MG63 (cell line): ENCODE measurements at places on chromosomes 7 and 10. TPM values are rescaled to one million over a fixed set of nuclear protein-coding genes. Genes with fewer than 3 reads are reported as not detected.

DNA sequence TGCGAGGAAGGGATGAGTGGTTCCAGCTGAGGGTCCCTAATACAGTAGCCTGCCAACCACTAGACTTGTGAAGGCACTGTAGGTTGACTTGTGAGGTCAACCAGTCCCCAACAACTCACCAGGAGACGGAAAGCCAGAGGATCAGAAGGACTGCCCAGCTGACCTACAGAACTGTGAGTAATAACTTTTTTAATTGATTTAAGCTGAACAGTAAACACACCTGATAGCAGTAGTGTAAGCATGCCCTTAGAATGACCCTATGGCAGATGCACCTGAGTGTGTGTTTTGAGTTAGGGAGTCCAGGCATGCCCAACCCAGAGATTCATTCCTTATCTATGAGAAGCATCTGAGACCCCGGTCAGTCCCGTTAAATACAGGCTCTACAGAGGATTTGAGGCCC, 14.1 kb downstream of the PRLHR start:
- no peak for DNase-seq

DNA sequence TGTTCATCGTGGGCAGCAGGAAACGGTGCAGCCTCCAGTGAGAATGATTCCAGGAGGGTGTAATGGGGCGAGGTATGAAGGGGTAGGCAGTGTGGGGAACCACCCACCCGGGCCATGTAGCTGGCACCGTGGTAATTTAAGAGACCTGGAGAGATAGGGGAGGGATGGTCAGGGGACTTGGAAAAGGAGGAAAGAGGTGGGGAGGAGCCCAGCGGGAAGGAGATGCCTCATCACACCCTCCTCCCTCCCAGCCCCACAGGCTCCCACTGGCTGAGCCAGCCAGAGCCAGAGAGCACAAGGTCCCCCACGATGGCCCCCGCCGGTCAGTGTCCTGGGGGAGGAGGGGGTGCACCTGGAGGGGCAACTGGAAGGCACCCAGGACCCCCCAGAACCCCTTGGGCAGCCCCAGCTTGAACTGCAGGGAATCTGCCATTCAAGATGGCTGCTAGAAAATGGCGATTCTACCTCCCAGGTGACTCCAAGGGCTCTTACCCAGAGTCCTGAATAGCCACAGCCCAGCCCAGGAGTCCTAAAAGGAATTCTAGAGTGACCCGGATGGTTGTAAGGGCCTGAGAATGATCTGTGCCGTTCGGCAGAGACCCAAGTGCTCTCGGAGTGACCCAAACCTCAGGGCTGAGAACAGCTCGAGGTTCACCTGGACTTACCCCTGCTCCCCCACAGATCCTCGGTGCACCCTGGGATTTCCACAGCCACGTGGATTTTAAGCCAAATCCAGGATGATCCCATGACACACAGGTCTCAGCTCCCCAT, 28.8 kb downstream of the CALML3 start:
- no peak for DNase-seq

GRCh38 chr10:114042895-114043531, 653 bp upstream of the ADRB1 start:
- peak; percentile 13 for DNase-seq

DNA sequence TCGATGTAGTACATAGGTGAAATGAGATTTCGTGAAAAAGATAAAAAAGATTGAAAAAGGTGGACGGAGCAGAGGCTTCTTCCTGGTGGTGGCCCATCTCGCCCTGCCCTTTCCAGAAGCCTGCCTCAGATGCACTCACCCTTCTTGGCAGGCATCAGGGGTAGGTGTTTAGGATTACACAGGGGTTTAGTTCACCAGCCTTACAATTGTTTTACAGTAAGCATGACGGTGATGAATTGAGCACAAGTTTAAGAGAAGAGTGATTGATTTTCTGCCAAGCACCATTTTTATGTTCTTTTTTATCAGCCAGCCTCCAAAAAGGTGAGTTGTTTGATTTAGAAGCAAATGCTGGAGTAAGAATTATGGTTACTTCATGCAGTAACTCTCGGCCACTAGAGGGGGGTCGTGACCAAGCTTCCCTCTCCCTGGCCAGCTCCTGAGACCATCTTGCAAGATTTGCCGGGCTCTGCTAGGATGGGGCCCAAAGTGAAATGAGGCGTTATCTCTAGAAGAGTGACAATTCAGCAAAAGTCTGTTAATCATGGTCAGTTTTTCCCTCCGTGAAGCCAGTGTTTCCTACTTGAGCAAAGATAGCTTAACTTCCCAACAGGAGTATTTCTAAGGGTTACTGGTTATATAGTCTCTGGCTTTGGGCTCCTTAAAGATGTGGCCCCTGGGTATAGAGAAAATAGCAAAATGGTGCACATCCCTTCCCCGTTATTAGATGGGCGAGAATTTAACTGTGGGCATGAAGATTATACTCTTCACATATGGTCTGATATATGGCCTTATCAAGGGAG, 228.8 kb downstream of the BMPER start:
- DNase-seq, result peak; percentile 58

DNA sequence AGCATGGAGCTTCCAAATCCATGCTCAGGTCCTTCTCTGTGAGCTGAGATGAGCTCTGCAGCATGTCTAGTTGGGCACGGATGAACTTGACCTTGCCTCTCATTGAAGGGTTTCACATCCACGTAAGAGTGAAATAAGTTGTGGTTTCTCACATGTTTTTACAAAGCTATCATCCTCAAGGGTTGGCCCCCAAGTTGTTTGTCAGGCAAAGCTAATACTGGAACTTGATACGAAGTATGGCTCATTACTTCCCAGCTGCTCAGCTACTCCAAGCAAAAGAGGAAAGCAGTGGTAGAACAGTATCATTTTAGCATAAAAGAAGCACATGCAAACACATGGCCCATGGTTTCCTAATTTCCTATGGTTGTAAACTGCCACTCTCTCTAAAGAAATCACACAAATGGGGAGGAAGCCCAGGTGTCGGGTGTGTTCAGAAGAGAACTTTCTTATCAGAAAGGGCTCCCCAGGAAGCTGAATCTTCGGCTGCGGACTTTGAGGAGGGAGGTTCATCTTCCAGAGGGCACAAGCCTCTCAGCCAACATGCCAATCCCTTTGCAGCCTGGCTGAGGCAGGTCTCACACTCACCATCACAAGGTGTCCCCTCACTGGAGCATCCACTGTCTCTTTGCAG, 45.3 kb downstream of the PDLIM1 start:
- DNase-seq, result no peak

GRCh38 chr7:138556771-138557484, 96.9 kb downstream of the TRIM24 start:
- no peak for DNase-seq

- no peak for DNase-seq
Observed at GRCh38 chr7:21364801-21365271, 63.0 kb upstream of the SP4 start.

- DNase-seq, result peak; percentile 13
Observed at GRCh38 chr10:59229441-59229840, 53.0 kb downstream of the PHYHIPL start.

DNA sequence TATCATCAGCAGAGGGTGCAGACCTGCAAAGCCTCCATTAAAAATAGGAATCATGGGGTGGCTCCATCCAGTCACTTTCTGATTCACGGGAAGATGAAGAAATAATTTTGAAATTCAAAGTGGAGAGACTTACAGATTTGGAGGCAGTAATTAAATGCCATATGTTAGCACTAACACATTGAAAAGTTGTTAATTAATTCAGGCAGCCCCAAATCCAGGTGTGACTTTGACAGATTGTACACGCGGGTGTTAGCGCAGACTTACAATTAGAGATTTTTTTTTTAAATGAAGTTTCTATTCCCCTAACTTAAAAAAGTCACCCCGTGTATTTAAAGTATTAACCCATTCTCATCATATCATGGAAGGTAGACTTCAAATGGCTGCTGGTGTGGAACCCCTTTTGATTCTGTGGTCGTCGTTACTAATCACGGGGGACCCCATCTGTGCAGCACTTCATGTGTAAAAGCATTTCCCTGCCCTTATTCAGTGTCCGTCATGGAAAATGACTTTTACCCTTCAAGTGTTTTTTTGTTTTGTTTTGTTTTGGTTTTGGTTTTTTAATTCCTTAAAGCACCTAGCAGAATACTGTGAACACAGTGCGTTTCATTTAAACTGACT, 235.8 kb downstream of the CELF2 start:
- DNase-seq, result no peak

DNA sequence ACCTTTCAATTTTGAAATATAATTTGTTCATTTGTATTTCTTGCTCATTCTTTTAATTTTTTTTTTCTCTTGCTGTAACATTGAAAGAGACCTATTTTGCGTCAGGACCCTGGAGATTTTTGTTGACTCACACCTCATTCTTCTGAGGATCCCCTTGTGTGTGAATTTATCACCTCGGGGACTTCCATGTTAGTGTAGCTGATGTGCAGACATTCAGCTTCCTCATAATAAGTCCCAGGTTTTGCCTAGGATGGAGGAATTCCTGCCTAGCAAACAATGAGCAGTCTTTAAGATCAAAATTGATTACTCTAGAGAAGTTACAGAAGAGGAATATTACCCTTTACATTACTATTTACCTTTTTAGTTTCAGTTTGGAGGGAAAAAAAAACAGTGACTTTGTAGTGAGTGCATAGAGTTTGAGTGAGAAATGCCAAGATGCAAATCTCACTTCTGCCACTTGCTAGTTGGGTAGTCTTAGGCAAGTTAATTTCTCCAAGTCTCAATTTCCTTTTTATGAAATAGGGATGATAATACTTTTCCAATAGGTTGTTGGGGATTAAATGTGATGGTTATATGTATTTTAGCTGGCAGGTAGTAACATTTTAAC, 14.3 kb downstream of the TES start:
- DNase-seq, result no peak

DNA sequence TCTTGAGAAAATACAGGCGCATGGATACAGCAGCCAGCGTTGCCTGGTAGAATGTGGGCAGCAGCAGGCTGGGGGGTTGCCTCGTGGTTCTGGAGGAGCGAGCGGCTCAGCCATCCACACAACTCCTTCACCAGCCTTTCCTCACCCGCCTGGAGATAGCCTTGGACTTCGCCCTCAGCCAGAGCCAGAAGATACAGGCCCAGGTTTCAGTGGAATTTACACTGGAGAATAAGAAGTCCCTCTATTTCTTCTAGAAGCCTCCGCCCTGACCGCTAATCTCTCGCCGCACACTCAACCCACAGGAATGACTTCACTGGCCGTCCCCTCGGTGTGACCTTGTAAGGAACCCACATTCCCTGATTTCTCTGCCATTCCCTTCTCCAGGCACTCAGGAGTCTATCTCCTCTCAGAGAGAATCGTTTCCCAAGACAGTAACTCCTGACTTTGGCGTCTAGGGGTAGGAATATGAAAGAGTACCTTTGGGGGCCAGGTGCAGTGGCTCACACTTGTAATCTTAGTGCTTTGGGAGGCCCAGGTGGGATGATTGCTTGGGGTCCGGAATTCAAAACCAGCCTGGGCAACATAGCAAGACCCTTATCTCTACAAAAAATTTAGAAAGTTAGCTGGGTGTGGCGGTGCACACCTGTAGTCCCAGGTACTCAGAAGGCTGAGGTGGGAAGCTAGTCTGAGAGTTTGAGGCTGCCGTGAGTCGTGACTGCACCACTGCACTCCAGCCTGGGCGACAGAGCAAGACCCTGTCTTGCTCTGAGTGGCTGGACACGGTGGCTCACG, 52.0 kb upstream of the ECHDC3 start:
- no peak for DNase-seq

GRCh38 chr7:100641463-100641859, at the start of gene TFR2:
Gene TFR2 (minus strand): TSS chr7:100641552. CDS start chr7:100641509, 43 bp downstream.
- no peak for DNase-seq

DNA sequence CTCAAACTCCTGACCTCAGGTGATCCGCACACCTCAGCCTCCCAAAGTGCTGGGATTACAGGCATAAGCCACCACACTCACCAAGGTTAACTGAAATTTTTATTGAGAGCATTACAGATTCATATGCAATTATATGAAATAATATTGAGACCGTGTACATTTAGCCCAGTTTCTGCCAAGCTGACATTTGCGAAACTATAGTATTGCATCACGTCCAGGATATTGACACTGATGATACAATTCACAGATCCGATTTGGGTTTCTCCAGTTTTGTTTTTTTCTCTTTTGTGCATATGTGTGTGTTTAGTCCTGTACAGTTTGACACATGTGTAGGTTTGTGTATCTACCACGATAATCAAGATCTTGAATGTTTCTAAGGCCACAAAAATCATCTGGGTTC, 627.9 kb upstream of the FOXK1 start:
- no peak for DNase-seq

- DNase-seq, result no peak
Observed at GRCh38 chr10:46270086-46270811, 16.5 kb upstream of the ANTXRL start.

GRCh38 chr10:54469587-54470323, 331.3 kb downstream of the PCDH15 start:
- DNase-seq, result no peak

- DNase-seq, result no peak
Observed at GRCh38 chr10:124085680-124086079, 7.7 kb downstream of the CHST15 start.

- no peak for DNase-seq
Observed at GRCh38 chr7:150383710-150384397, 4.7 kb downstream of the ZNF775 start.

- no peak for DNase-seq
Observed at GRCh38 chr7:143002898-143003297, 24.0 kb downstream of the OR9A2 start.

DNA sequence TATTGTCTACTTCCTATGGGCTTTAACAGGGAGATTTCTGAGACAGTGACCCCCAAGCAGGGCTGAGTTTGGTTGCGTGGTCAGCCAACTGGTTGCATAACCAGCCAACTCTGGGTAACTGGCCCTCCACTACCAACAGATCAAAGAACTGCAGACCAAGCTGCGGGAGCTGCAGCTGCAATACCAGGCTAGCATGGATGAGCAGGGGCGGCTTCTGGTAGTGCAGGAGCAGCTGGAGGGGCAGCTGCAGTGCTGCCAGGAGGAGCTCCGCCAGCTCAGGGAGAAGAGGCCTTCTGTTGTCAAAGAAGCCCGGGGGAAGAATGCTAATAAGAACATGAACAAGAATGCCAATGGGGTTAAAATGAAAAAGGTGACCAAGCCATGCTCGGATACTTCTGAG, 15.7 kb upstream of the FLNC start:
- DNase-seq, result no peak

GRCh38 chr10:49115796-49116508, 630 bp upstream of the VSTM4 start:
- DNase-seq, result no peak

GRCh38 chr10:78654047-78654590, 414.6 kb upstream of the ZMIZ1 start:
- DNase-seq, result no peak

GRCh38 chr10:101646364-101646763, 48.6 kb downstream of the FBXW4 start:
- DNase-seq, result no peak

- no peak for DNase-seq
Observed at GRCh38 chr7:112271162-112271561, 64.7 kb downstream of the ZNF277 start.

GRCh38 chr10:119252051-119252465, 44.7 kb downstream of the GRK5 start:
- DNase-seq, result no peak

The CLRN3 gene
- not detected in 2 replicates for total RNA-seq

The PLEKHS1 gene
- not detected in 2 replicates for total RNA-seq

The GIMAP8 gene
- not detected in 2 replicates for total RNA-seq

The FAM241B gene
- 4.3 and 6.8 TPM in 2 replicates for total RNA-seq

The PON3 gene
- not detected in 2 replicates for total RNA-seq

The PNLIP gene
- total RNA-seq, result not detected in 2 replicates

The ZNF786 gene
- 3.6 and 4.5 TPM in 2 replicates for total RNA-seq

The XRCC2 gene
- 2.7 and 5.5 TPM in 2 replicates for total RNA-seq

The TBL2 gene
- 68.6 and 79.0 TPM in 2 replicates for total RNA-seq

The SNCG gene
- total RNA-seq, result 6.2 and 7.6 TPM in 2 replicates

The EBF3 gene
- 3.1 and 3.4 TPM in 2 replicates for total RNA-seq

The ADAP1 gene
- total RNA-seq, result 7.6 and 9.6 TPM in 2 replicates

The PIP4K2A gene
- 17.4 and 17.8 TPM in 2 replicates for total RNA-seq
